Activated T-helper 9 cell treated with anti-CD3 and anti-CD28 coated beads, Interleukin-2, amount 50 U/mL, for 16 hours (primary cell): ENCODE measurements at places on chromosomes 4 and X.

DNA sequence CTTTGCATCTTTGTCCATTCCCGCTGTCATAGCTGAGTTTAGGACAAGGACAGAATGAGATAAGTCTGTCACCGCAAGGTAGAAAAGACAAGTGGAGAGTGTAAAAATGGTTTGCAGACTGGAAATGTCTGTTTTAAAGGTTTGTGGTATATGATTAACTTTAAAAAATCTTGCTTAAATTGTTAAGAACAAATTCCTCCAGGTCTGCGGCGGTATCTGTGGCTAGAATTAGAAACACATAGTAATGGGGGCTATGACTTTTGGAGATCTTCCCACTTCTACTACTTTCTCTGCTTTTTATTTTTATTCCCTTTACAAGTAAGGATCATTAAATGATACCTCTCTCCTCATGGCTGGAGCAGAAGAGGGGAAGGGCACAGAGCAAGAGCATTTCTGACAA is 92.2 kb downstream of the MID1IP1 start:
- no peak for DNase-seq

- no peak for DNase-seq
Observed at GRCh38 chr4:20318001-20318908, 66.5 kb downstream of the SLIT2 start.

DNA sequence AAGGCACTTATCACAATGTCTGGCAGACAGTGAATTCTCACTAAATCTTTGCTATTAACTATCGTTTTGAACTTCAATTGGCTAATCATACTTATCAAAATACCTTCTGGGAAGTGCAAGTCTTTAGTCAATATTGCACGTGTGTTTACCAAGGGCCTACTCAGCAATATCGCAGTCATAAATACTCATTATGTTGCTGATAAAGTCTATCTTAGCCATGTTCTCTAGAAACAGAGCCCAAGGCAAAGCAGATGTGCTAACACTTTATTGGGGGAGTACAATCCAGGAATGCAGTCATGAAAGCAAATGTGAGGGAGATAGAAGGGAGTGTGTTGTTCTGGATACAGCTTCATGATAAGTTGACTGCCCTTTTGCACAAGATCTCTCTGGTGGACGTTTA is 90.5 kb downstream of the FBXO8 start:
- no peak for DNase-seq

DNA sequence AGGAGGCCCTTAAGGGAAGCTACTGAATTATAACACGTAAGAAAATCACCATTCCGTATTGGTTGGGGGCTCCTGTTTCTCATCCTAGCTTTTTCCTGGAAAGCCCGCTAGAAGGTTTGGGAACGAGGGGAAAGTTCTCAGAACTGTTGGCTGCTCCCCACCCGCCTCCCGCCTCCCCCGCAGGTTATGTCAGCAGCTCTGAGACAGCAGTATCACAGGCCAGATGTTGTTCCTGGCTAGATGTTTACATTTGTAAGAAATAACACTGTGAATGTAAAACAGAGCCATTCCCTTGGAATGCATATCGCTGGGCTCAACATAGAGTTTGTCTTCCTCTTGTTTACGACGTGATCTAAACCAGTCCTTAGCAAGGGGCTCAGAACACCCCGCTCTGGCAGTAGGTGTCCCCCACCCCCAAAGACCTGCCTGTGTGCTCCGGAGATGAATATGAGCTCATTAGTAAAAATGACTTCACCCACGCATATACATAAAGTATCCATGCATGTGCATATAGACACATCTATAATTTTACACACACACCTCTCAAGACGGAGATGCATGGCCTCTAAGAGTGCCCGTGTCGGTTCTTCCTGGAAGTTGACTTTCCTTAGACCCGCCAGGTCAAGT is 6.9 kb upstream of the MSANTD1 start:
- no peak for DNase-seq

GRCh38 chr4:54015423-54016030 is 48.9 kb downstream of the CHIC2 start:
- DNase-seq, result no peak

GRCh38 chr4:149145803-149146202 is 669.8 kb downstream of the IQCM start:
- no peak for DNase-seq

DNA sequence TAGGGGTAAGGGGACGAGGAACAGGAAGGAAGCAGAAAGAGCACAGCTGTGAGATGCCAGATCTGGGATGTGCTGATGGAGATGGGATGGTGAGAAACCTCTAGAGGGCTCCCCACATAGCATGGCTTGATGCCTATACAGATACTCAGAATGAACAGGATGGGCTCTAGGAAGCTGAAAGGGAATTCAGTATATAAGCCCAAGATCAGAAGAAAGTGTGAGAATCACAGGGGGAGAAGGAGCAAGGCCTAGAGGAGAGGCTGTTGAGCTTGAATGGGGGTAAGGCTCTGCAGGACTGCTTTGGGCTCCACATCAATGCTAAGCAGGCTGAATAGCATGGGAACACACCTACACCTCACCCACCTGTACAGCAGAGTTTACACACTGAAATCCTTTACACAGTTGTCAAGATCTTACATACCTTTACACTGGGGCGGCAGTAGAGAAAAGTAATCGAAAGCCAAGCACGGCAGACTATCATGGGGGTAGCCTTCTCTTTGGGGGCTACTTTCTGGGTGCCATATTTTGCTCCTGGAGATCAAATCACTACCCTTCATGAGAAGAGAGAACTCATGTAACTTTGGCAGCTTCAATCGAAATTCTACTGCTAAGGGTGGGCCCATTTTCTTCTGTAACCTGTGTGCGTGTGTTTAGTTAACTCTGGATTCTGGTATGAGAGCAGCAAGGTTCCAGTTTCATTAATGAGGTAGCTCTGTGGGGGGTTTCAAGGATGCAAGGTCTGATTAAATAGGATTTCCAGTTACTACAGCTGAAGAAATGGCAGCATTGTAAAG is 30.6 kb downstream of the HOPX start:
- DNase-seq, result no peak

- no peak for DNase-seq
Observed at GRCh38 chrX:23633834-23634580, 33.3 kb upstream of the PRDX4 start.

DNA sequence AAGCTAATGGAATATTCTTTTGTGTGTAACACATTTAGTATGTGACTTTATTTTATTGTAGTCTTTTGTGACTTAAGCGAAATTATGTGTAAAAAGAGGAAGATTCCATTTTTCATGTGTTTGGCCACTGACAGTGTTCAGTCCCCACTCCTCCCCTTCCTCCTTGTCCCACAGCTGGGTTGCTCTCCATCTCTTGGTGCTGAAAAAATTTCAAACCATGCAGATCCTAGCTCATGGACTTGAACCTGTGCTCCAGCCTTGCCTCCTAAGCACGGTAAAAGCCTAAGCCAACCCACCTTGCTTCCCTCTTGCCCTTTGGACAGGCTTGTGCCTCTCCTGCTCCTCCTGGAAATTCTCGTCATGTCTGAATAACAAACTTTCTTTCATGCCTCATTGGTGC is 2008.5 kb upstream of the TENM3 start:
- DNase-seq, result no peak

- no peak for DNase-seq
Observed at GRCh38 chr4:14018191-14018853, 390.8 kb upstream of the BOD1L1 start.

DNA sequence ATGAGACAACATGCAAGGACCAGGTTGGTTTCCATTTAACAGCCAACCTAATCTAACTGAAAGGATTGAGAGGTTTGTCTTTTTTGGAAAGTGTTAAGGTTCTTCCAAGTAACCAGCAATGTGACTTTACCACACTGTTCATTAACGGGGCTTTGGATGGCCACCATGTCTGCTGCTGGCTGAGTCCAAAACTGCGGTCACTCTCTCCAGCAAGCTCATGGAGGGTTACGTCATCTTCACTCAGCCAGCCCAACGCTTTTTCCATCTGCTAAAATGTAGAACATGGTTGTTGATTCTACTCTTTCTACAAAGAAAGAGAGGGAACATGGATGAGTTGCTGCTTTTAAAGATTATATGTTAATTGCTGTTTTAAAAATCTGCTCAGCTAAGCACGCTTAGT is 11.0 kb downstream of the PKD2 start:
- no peak for DNase-seq

GRCh38 chr4:48472794-48473193 is 10.3 kb upstream of the SLC10A4 start:
- DNase-seq, result no peak

DNA sequence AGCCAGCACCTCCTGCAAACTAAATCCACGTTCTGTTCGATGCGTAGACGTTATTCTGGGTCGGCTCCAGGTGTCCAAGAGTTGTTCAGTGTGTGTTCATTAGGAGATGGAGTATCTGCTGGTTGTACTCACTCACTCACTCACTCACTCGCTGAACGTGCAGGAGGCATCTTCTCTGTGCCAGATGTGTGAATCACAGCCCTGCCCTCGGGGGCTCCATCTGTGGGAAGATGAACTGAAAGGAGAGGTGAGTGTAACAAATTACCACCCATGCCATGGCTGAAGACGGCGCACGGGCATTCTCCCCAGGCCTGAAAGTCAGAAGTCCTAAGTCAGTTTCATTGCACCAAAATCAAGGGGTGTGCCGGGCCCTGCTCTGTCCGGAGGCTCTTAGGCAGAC is 16.1 kb downstream of the NSG1 start:
- DNase-seq, result no peak

GRCh38 chr4:2803624-2804448 is 11.0 kb downstream of the SH3BP2 start:
- DNase-seq, result no peak
